Spleen (tissue), 13 donors: ENCODE measurements at places on chromosomes 5 and 9.
A peak's percentile ranks its signal among the peaks of the same experiment; 100 is the strongest.

GRCh38 chr9:87950765-87951488, 23.4 kb downstream of the CDK20 start:
- DNase-seq: no peak

DNA sequence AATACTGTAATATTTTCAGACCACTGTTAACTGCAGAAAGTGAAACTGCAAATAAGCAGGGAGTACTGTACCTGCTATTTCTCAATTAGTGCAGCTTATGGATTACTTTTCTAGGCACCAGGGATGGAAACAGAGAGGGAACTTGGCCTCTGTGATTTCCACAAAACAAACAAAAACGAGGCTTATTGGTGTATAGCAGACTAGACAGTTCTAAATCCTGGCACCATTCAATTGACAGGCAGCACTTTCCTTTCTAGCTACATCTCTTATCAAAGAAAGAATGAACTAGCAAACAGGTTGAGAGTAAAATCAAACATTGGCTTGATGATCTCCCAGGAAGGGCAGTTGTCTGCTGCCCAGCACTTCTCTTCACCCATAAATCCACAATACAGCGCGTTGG, 16.0 kb upstream of the IL33 start:
- no peak for DNase-seq

GRCh38 chr5:82918311-82919031, 158.7 kb downstream of the TMEM167A start:
- no peak for DNase-seq

- no peak for DNase-seq
These were observed 502.5 kb downstream of the RASEF start for GRCh38 chr9:82560457-82560904.

DNA sequence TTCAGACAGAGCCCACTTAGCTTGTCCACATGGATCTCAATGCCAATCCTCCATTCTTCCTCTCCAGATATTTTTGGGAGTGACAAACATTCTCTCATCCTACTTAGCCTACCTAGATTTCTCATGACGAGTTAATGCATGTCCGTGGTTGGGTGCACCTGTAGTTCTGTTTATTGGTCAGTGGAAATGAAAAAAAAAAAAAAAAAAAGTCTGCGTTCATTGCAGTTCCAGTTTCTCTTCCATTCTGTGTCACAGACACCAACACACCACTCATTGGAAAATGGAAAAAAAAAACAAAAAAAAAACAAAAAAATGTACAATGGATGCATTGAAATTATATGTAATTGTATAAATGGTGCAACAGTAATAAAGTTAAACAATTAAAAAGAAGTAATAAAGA, 59.0 kb downstream of the BASP1 start:
- DNase-seq: no peak

DNA sequence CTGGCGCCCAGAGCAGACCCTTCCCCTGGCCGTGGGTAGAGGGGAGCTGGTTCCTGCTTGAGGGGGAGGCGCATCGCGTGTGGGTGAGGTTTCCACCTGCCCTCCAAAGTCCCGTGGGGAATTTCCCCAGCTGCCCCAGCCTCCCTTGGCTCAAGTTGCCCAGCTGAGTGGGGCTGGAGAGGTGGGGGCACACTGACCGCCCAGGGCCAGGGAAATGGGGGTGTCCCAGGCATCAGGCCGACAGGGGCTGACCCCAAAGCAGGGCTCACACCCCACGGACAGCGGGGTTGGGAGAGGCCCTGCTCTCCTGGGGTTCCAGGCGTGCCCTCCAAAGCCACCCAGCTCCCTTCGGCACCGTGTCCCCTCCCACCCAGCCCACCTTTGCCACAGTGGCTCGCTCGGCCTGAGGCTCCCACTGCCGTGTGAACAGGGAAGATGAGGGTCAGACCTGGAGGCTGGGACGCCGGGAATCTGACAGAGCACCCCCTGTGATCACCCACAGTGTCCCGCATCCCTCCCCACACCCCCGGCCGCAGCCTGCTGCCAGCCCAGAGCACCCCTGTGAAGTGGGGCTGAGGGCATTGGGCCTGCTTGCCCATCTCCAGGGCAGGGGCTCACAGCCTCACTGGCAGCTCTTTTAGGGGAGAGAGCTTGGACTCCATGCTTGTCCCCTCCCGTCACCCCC, 933 bp upstream of the EGFL7 start:
- DNase-seq: no peak

GRCh38 chr9:10339152-10339551, 273.6 kb downstream of the PTPRD start:
- no peak for DNase-seq

- no peak for DNase-seq
These were observed 15.1 kb upstream of the OXCT1 start for GRCh38 chr5:41885286-41885685.

DNA sequence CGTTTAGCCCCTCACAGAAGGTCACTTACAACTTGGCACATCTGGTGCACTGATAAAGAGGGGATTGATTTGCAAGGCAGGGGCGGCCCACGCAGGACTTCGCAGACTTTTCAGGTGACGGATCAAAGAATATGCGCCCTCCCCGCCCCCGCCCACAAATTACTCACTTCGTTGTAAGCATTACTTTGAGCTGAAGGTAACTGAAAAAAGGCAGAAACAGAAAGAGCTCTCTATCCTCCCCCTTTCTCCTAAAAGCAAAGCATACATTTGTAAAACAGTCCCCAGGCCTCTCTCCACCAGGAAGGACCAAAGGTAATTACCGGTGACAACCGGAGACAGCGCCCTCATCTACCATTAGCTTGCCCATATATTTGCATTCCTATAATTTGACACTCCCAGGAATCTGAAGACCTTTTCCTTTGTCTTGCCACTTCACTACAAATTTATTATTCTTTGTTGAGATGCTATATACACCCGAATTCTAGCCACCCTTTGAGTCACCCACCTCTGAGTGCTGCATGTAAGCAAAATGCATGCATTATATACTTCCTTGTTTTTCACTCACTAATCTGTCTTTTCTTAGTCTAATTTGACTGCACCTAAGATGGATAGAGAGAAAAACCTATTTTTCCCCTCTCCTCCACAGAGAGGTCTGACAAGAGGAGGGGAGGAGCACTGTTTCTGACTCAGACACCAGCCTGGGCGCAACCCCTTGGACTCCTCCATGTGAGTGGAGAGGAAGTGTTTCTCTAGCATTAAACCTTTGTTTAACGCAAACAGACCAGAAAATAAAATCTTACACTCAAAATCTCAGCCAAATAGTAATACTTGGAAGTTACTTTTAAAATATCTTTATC, 74.7 kb upstream of the SPIN1 start:
- DNase-seq: no peak

DNA sequence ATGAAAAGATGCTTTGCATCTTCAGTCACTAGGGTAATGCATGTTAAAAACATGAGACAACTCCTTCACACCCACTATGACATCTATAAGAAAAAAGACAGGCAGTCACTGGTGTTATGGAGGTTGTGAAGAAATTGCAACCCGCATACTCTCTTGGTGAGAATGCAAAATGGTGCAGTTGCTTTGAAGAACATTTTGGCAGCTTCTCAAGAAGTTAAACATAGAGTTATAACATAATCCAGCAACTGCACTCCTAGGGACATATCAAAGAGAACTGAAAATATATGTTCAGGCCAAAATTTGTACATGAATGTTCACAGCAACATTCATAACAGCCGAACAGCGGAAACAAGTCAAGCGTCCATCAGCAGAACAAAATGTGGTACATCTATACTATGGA, 46.3 kb upstream of the TBC1D9B start:
- no peak for DNase-seq

- no peak for DNase-seq
These were observed 61.7 kb upstream of the ZFR start for GRCh38 chr5:32506201-32506661.

DNA sequence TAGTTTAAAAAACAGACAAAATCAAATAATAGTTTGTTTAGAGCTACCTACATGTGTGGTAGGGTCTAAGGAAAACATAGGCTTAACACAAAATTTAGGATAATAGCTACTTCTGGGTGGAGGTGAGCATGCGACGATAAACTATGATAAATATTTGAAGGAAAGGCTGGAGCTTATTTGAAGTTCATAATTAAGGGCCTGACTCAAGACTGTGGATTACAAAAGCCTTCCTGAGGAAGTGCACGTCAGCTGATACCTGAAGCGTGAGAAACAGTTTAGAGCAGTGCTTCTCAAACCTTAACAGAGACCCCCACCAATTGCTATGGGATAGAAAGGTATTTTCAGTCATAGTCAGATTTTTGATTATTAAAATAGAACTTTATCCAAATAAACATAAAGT, 20.4 kb upstream of the UBLCP1 start:
- no peak for DNase-seq

DNA sequence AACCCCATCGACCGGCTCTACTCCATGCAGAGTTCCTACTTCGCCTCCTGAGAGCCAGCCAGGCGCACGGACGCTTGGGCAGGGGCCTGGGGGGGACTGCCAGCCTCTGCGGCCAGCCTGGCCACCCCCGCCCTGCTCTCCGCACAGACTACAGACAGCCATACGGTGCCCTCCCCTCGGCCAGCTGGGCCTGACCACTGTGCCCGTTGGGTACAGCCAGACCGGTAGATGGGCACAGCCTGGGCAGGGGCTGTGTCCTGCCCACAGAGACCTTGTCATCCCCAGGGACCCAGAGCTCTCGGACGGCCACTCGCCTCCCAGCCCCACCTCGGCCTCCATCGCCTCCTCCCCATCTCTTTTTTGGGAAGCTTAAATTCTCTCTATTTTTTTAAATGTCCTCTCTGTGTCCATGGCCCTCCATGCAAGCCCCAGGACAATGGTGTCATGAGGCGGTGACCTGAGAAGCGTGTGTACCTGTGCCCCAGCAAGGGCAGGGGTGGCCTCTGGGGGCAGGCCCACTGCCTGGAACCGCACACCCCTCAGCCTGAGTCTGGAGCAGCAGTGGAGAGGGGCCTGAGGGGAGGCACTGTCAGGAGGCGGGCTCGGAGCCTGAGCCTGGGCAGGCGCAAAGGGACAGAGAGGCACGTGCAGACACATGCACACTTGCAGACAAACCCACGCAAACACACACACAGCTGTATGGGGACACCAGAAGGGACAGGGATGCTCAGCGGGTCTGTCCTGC, 82.8 kb downstream of the LMX1B start:
- peak; percentile 68 for DNase-seq

DNA sequence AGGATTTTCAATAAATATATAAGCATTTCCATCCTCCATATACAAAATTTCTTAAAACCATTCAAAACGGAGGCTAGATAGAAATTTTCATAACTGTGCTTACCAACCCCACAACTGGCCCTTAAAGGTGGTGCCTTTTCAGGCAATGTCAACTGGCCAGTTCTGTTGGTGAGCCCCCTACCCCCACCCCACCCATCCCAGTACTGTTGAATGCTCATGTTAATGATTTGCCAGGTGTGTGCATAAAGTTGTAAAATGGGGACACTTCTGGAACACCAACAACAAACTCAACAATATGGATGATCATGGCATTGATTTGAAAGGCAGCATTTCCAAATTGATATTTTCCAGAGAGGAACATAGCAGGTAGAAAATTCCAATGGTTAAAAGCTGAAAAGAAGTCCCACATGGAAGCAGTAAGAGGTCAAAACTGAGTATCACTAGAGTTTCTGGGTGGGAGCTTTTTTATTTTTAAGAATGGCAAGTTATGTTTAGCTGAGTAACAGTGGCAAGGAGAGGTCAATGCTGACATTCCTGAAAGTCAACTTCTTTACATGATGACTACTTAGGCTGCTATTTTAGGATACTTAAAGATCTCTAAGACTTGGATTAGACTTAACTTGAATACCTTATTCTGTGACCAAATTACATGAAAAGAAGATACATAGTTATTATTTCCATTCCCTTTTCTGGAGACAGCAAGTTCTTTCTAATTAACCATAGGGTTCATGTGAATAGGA, 2.7 kb downstream of the LEAP2 start:
- no peak for DNase-seq

DNA sequence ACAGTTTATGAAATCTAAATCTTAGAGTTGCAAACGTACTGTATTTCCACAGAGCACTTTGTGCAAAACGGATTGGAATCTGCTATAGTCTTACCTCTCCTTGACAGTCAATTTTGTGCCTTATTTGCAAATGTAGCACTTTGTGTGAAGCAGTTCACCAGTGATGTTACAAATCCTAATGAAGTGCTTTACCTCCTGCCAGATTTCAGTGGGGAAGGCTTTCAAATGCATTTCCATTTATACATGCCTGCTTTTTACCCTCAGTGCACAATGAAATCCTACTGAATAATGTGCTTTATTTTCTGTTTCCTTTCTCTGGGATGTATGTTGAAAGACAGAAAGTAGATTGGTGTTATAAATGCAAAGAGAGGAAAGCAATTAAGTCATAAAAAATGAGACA, 2141.6 kb upstream of the C9orf72 start:
- no peak for DNase-seq

DNA sequence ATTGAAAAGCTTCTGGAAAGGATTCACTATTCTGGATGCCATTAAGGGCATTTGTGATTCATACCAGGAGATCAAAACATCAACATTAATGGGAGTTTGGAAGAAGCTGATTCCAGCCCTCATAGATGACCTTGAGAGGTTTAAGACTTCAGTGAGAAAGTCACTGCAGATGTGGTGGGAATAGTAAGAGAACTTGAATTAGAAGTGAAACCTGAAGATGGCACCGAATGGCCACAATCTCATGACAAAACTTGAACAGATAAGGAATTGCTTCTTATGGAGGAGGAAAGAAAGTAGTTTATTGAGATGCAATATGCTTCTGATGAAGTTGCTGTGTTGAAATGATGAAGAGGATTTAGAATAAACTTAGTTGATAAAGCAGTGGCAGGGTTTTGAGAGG, 254.6 kb upstream of the SLC24A2 start:
- DNase-seq: no peak

- no peak for DNase-seq
These were observed 6.4 kb downstream of the ABLIM3 start for GRCh38 chr5:149147676-149148075.

DNA sequence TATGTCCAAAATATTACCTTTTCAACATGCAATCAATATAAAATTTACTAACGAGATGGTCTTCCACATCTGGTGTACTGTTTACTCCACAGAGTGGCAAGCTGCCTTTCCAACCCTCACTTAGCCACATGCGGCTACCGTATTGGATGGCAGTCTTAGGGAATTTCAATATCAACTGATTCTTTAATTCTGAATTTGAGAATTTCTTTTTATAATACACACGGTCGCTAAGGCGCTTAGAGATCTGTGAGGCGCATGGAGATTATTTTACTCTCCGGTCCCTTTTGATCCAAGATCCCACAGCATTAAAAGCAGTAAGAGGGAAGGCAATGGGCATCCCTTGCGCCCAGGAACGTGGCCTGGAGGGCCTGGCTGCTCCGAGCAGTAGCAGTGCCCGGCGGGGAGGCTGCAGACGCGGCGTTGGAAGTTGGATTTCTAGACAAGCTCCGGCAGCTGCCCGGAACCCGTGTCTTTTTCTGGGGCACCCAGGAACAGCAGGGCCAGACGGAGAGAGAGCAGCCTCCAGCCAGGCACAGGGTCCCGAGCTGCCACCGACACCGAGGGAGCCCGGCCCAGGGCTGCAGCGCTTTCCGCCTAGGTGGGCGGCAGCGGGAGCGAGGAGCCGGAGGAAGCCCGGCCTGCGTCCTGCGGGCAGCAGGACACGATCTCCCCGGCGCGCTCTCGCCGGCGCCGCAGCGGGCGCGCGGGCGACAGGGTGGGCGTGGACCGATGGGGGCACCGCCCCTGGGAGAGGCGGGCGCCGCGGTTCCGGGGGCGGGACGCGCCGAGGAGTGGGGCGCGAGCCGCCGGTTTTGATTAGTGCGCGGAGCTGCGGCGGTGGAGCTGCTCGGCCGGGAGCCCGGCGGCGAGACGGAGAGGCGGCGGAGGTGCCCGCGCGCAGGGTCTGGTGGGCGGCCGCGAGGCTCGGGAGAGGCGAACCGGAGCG, at the start of gene UGCG:
Gene UGCG, plus strand, starts transcription at position 819 of the 946 bp plus-strand sequence. CDS start 402 bp downstream, outside the sequence.
- DNase-seq: peak; percentile 98
